Activated naive CD8-positive, alpha-beta T cell treated with anti-CD3 and anti-CD28 coated beads for 36 hours (primary cell): ENCODE measurements at places on chromosomes 3 and 15. TPM values are rescaled to one million over a fixed set of nuclear protein-coding genes. Genes with fewer than 3 reads are reported as not detected.

GRCh38 chr3:14329116-14329830 lies 73.1 kb upstream of the SLC6A6 start:
- H3K36me3 ChIP-seq = no peaks in the 10 kb centered on the region
- no peak overlapping the region for H3K27ac ChIP-seq

GRCh38 chr3:80785475-80785874 lies 976.0 kb downstream of the GBE1 start:
- H3K36me3 ChIP-seq = no peaks in the 10 kb centered on the region
- H3K4me1 ChIP-seq = no peaks in the 10 kb centered on the region
- H3K4me3 ChIP-seq = no peak overlapping the region
- H3K27me3 ChIP-seq = no peaks in the 10 kb centered on the region

- H3K27me3 ChIP-seq = no peaks in the 10 kb centered on the region
- peaks cover 10% of the 10 kb centered on the region for H3K36me3 ChIP-seq
- no peak overlapping the region for H3K4me3 ChIP-seq
These were observed 228.4 kb downstream of the ITPR1 start for GRCh38 chr3:4721511-4721911.

DNA sequence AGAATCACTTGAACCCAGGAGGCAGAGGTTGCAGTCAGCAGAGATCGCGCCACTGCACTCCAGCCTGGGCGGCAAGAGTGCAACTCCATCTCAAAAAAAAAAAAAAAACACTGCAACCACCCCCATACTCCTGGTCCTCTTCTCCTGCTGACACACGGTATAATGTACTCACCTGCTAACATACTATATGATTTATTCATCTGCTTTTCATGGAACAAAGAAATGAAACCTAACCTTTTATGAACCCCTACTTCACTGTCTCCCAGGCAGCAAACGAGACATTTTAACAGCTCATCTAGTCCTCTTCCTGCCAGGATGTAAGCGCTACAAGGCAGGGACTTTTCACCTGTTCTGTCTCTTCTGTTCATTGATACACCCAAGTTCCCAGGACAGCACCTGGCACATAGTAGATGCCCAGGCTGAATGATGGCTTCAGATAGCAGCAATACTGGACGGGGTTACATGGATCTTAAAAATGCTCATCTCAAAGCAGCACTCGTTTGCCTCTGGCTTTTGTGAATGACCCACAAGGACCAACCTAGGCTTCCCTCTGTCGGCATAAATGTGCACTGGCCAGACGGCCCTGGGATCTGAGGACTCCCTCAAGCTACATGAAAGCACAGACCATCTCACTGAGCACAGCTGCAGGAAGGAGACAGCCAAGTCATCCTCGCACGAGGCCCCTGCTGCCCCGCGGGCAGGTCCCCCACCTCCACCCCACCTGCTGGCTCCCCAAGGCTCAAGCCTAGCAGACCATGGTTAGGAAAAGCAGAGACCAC lies 20.3 kb downstream of the XXYLT1 start:
- peaks cover 28% of the 10 kb centered on the region for H3K4me1 ChIP-seq
- peak overlapping the region; percentile 15 for H3K27ac ChIP-seq
- no peak for DNase-seq
- no peak overlapping the region for H3K4me3 ChIP-seq
- H3K27me3 ChIP-seq = no peaks in the 10 kb centered on the region
- peaks cover 12% of the 10 kb centered on the region for H3K36me3 ChIP-seq

NKTR gene
- total RNA-seq = 52.9 TPM

IQCF5 gene
- total RNA-seq = not detected

C3orf80 gene
- total RNA-seq = not detected

LRRC49 gene
- total RNA-seq = 1.6 TPM

SOX14 gene
- not detected for total RNA-seq

VIPR1 gene
- 6.0 TPM for total RNA-seq
